Omental fat pad (tissue), 4 donors: ENCODE measurements at places on chromosomes 13 and 19. TPM values are rescaled to one million over a fixed set of nuclear protein-coding genes. Genes with fewer than 3 reads are reported as not detected.

DNA sequence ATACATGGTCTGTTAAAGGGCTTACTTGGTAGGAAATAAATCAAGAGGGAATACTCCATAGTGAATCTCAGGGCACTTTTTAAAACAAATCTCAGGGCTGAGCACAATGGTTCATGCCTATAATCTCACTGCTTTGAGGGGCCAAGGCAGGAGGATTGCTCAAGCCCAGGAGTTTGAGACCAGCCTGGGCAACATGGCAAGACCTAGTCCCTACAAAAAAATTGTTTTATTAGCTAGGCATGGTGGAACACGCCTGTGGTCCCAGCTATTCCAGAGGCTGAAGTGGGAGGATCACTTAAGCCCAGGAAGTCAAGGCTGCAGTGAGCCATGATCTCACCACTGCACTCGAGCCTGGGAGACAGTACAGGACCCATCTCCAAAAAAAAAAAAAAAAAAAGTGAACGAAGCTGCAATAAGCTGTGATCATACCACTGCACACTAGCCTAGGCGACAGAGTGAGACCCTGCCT is 25.2 kb downstream of the ABCC4 start:
- no peak for DNase-seq

FFAR1 gene
- not detected for total RNA-seq

ZNF417 gene
- 10.8 TPM for total RNA-seq

PEAK3 gene
- 0.09 TPM for total RNA-seq

DNA sequence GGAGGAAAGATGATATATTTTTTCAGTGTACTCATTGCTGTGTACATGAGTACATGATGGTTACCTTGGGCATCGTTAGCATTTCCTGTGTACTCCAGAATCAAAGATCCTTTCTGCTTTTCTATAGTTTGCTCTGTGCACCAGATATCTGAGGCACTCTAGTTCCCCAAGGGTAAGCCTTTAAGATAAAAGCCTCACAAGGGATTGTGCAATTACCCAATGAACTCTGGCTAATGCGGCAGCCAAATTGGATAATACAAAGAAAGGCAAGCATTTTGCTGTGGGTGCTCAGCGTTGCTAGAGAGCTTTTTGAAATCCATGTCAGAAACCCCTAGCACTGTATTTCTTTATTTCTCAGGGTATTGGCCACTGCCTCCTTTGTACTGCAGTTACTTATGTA is 2.9 kb downstream of the CYSLTR2 start:
- DNase-seq = no peak

GRCh38 chr19:8515317-8515716 is 1.4 kb upstream of the ZNF414 start:
- DNase-seq = no peak

GRCh38 chr19:8075158-8076074 is 22.9 kb downstream of the CCL25 start:
- DNase-seq = no peak

DNA sequence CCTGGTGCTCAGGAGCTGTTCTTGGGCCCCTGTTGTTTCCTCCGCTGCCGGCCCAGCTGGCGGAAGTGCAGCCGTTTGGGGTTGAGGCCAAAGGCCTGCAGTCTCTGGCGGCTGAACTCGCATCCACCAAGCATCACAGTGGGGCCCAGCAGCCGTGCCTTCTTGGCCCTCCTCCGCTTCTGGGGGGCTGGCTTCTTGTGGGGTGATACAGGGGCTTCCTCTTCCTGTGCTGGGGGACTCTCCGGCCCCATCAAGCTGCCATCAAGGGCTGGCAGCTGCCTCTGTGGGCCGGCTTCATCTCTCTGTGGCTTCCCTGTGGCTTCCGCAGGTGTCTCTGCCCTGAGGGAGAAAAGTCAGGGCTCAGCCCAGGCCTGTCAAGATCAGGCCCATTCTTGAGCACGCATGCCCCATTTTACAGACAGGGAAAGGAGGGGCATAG is 10.3 kb downstream of the ATG4D start:
- no peak for DNase-seq

GRCh38 chr19:2754659-2755447 is 15.0 kb upstream of the SLC39A3 start:
- no peak for DNase-seq
